ENCODE measurements at places on chromosomes 12 and 14.
A peak's percentile ranks its signal among the peaks of the same experiment; 100 is the strongest.

GRCh38 chr14:65070471-65070976 lies 31.8 kb downstream of the MAX start:
- peak; percentile 8 for DNase-seq

- DNase-seq, result no peak
These were observed 9.0 kb downstream of the BCL11B start for GRCh38 chr14:99262977-99263448.

- no peak for DNase-seq
These were observed 1.5 kb downstream of the INF2 start for GRCh38 chr14:104690861-104691455.

DNA sequence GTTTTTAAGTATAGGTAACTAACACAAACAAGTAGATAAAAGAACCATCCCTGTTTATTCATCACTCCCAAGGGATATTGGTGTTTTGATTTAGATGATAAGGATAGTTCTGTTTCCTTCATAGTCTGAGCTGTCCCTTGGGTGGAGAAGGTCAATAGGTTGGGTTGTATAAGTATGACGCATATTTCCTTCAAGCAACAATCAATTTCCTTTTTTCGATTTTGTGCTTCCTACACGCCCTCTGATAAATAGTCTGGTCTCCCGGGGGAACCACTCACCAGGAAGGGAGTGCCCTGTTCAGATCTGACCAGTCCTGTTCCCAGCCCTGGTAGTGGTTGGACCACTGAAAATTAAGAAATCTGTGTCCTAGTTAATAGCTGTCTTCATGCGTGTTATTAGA lies 378.8 kb upstream of the FAR2 start:
- no peak for DNase-seq

DNA sequence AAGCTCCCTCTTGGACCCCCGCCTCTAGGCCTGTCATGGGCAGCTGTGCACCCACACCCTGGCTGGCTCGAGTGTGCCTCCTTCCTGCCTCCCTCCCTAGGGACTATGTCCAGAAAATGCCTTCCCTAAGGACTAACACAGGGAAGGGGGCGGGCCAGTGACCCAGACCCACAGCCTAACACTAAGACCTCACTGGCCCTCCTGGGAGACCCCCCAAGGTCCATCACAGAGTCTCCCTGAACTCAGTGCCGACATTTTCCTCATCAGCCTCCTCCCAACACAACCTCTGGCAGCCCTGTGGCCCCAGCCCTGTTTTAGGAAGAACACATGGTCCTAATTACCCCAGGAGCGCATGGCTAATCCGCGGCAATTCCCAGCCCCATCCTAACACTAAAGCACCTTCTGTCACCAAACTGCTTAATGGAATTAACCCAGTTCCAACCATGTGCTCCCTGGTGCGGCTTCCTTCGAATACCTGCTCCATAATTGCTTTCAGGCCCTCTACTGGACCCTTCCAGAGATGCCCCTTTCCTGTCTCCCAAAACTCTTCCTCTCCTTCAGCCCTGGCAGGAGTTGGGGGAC lies 5.6 kb downstream of the MSI1 start:
- DNase-seq, result no peak

DNA sequence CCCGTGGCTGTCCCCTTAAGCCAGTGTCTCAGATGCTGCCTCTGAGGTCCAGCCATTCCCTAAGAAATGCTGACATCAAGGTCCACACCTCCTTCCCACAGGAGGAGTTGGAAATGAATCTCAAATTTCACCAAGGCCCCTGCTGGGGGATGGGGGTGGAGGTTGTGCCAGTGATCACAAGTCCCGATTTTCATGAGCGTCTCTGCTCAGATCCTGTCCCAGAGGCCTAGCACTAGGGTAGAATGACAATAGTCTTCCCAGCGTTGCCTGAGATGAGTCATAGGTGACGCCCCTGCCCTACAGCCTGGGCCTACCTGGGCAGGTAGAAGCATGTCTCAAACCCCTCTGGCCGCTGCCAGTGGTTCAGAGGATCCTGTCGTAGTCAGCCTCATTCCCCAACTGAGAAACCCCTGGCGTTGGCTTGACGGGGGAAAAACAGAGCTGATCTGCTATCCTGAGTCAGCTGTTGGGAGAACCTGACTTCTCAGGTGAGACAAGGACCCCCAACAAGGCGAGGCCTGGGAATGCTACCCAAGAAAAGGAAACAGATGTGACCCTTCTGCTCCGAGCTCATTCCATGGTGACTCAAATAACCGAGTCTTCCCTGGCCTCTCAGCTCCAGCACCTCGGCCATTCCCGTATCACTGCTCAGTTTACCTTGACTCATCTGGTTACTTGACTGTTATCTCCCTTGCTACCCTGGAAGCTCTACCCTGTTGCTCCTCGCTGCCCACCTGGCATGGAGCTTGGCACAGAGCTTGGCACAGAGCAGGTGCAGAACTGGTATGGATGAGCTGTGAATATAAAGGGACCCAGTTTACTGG lies 21.8 kb upstream of the SPPL3 start:
- DNase-seq, result no peak
